ENCODE measurements at places on chromosomes 12 and 14.

- DNase-seq = no peak
These were observed 168.8 kb upstream of the RBM19 start for GRCh38 chr12:114134922-114135321.

DNA sequence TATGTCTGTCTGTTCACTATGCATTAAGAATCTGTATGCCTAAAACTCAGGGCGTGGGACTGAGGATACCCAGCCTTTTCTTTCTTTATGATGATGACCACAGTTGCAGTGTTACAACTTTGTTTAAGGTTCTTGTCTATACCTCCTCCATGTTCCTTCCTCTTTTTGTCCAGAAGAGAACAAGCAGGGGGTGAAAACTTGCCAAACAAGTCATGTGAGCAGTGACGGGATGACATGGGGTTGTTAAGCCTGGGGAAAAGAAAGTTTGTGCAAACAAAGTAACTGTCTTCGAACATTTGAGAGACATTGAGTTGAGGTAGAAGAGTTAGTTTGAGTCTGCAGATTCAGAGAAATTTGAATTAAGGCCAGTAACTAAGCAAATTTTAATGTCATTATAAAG, 505.5 kb downstream of the NPAS3 start:
- DNase-seq = no peak

DNA sequence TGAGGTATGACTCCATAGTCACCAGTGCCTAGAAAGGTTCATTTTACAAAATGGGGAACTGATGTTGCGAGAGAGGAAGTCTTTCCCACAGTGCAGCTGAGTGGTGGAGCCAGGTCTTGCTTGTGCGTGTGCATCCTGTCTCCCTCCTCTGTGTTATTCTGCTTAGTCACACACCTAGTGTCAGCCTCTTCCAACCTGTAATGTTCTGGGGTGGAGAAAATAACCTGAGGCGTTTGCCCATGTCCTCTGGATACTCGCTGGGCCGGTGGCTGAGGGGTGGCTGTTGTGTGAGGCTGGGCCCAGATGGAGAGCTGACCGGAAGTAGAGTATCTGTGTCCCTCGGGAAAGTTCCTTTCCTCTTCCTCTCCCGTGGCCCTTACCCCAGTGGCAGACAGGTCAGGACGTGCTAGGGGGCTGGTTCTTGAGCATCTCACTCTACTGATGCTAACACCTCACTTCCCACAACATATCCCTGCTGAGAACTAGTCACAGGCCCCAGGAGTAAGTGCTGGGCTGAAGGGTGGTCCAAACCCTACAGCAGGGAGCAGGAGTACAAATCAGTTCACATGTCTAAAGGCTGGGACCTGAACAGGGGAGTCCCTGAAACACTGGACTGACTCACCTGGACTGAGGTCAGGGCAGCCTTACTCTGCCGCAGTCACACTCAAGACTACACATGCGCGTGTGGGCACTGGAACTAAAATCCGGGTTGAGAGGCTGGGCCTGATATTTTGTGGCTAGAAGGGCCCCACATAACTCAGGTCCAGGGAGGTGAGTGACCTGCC, 7.0 kb downstream of the MLF2 start:
- DNase-seq = no peak

DNA sequence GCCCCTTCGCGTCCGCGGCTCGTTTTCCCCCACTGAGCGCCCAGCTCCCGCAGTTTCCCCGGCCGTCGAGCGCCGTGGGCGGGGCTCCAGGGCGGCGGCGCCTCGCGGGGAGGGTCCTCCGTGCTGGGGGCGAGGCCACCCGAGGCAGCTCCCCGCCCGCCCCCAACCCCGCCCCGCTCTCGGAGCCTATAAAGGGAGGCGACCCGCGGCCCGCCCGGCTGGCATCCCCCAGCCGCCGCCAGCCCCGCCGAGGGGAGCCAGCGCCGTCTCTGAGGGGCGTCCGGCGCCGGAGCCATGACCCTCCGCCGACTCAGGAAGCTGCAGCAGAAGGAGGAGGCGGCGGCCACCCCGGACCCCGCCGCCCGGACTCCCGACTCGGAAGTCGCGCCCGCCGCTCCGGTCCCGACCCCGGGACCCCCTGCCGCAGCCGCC, at the start of gene TAMALIN:
Gene TAMALIN (plus strand): TSS at position 221 of the 432 bp plus-strand sequence. CDS start 74 bp downstream, at position 295.
- peak; percentile 75 for DNase-seq

DNA sequence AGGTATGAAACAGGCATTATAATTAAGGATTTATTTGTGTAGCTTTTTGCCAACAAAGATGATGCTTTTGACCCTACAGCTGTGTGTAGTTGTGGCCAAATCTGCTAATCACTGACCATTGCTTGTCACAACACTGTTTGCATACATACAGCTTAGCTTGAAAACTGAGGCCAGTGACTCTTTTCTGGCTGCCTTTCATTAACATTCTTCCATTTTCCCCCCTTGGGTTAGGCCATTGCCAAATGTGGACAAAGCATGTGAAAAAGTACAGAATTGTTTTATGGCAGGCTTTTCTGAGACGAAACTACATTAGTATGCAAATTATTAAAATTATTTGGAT, 263.3 kb downstream of the SLC16A7 start:
- no peak for DNase-seq

DNA sequence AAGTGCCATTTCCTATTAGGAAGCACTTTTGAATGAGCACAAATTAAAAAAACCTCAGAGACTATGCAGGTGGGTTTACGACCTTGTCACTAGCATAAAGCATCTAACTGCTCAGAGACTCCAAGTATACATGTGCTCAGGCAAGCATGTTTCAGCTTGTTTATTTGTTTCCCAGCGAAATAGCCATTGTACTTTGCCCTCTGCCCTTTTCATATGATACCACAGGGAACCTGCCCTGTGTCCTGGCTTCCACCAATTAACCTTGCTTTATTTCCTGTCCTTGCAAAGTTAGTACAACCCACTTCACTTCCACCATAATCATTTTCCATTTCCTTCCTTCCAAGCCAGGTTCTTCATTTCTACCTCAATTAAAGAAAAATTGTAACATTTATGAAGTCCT, 194.9 kb downstream of the DUSP6 start:
- DNase-seq = no peak

DNA sequence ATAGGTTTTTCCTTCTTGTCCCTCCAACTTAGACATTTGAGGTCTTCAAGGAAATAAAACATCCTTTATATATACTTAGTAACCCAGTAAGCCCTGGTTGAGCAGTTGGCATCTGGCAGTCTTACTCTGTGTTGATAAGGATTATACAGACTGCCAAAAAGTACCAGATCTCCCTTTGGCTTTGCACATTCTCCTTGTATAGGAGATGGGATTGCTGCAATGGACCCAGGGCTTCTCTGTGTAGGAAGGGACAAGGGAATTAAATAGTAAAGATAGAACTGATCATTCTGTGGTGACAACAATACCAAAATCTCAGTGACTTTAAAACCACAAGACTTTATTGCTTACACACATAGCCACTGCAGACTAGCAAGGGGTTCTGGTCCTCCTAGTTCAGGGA, 180.1 kb upstream of the CCDC196 start:
- DNase-seq = no peak

DNA sequence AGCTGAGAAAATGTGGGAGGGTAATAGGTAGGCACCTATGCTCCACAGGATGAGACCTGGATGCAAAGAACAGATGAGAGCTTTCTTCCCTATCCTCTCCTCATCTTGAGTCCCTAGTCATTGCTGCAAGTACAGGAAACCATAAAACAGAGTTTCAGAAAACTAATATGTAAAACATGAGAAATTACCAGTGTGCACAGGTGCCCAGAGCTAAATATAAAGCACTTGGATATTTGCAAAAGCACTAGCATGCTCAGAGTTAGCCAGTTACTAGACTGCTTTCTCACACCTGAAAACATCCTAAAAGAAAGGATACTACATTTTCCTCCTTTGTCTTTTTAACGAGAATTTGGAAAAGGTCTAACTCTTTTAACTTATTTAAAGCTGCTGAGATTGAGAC, 324.3 kb downstream of the DAD1 start:
- no peak for DNase-seq

DNA sequence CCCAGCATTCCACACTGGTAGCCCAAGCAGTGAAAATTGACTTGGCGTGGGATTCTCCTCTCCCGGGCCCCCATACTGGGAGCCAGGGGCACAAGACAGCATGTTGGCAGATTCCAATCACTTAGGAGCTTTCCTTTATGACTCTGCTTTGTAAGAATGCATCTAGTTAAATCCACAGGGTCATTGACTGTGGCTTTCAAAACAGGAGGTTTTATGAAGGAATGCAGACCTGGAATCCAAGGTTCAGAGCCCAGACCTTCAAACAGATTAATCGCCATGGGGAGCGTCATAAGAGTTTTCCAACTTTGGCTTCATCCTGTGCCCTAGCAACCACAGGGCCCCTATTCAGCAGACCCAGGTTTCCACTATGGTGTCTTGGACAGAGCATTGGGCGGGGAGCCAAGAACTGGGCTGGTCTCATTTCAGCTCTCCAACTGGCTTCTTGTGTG, 76.4 kb upstream of the RMST start:
- no peak for DNase-seq

DNA sequence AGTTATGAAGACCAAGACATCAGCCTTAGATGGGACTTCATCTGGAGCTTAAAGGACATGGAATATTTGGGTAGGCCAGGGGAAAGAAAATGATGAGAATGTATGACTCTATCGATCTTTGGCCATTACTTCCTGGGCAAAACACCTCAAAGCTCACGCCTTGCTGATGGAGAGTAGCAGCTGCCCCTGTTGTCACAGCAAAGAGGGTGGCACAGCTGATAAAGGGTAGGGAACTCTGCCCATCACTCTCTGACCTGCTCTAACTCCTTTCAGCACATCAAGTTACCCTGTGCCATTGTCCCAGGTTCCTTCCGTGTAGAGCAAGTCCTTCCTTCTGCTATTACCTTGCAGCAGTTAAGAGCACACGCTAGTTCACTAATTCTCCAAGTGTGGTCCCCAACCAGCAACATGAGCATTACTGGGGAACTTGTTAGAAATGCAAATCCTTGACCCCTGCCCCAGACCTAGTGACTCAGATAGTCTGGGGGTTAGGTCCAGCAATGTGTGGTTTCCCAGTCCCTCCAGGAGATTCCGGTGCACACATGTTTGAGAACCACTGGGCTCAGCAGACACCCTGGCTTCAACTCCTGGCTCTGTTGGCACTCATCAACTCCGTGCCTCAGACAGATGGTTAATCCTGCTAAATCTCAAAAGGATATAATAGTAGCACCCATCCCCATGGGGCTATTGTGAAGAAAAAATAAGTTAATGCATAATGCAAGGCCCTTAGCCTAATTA, 93.7 kb upstream of the EEA1 start:
- no peak for DNase-seq

GRCh38 chr12:7210642-7211151, 21.2 kb downstream of the PEX5 start:
- no peak for DNase-seq

DNA sequence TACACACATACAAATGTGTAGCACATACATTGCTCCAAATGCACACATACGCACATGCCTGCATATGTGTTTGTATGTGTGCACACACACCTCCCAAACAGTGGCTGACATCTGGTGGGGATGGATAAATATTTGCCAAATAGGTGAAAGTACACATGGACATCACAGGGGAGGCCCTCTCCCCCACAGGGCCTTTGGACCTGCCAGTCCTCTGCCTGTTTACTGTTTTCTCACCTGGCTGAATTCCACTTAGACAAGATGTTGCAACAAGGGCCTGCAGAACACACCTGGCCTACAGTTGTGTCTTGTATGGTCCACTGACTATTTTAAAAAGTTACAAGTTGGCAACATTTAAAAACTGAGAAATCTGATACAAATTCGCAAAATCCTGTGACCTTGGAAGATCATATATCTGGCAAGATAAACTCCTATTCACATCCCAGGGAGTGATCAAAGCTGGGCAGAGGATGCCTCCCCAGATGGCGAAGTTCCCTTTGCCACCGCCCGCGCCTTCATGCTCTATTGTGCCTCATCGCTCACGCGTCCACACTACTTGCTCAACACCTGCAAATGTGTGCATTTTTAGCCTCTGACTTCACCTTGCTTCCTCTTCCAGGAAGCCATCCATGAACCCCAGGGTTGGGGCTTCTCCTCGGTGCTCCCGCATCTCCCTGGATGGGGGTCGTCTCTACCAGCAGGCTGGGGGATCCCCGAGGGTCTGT, 118.4 kb upstream of the FZD10 start:
- DNase-seq = no peak

DNA sequence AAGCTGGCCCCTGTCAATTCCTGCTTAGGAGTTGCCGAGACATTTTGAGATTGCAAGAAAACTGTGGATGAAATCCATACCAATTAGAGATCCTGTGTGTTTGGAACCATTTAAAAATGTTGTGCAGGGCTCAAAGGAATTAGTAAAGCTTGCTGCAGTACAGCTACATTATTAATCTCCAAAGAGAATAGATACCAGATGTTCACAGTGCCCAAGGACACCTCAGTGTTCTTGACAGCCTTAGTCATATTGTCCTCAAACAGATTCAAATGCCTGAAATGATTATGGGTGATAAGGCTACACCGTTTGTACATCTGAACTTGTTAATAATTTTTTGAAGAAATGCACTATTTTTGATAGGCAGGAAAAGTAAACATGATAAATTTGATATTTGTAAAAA, 164.6 kb downstream of the MSRB3 start:
- DNase-seq = no peak

- no peak for DNase-seq
These were observed 439.3 kb upstream of the PRICKLE1 start for GRCh38 chr12:43028826-43029225.

DNA sequence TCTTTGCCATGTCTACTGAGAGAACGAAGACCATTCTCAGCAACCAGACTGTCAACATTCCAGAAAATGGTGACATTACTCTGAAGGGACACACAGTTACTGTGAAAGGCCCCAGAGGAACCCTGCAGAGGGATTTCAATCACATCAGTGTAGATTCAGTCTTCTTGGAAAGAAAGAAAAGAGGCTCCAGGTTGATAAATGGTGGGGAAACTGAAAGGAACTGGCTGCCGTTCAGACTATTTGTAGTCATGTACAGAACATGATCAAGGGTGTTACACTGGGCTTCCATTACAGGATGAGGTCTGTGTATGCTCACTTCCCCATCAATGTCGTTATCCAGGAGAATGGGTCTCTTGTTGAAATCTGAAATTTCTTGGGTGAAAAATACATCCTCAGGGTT, 29.7 kb upstream of the PSMA6 start:
- DNase-seq = no peak

- DNase-seq = no peak
These were observed 176.1 kb downstream of the IPO8 start for GRCh38 chr12:30519535-30519934.

DNA sequence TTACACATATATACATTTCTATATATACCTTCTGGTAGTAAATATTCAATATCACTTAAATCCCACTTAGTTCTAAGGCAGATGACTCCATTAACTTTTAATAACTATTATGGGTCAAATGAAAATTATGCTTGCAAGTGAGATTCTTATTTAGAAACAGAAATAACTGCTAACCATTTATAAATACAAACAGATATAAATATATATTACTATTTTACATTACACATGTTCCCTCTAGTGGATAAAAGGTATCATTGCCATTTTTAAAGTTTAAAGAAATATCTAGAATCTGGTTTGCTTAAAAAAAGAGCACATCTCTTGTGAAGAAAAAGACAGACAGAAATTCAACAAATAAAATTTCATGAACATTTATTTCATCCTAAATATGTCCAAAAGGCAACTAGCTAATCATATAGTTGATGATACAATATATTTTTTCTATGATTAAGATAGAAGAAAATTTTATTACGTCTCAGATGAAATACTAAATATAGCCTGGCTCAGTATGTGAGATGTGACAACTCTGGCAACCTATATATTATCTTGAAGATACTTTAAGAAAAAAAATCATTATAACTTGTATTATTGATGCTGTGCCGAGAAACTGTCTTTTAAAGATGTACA, 11.7 kb upstream of the RAD51AP1 start:
- no peak for DNase-seq

Data from stimulated activated CD4-positive, alpha-beta T cell treated with anti-CD3 and anti-CD28 coated beads, TNF-alpha, amount 100 ng/mL, for 1 hour (primary cell).